ENCODE measurements at places on chromosomes 12 and 14.

DNA sequence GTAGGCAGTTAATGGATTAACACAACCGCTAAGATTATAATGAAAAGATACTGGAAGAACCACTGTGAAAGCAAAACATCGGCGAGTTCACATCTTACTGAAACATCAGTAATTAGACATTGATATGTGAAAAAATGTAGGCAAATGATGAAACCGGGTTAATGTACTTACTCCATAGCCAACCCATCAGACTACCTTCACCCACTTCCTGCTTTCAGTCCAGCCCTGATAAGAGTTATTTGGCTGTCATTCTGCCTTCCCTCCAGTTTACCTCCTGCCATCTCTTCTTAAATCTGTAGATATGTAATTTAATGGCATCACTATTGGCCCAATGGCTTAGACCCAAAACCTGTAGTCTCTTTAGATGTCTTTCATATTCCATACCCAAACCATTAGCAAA is 46.0 kb upstream of the LGR5 start:
- no peak for DNase-seq

- no peak for DNase-seq
Measured at GRCh38 chr12:92912672-92913071, 16.4 kb downstream of the EEA1 start.

DNA sequence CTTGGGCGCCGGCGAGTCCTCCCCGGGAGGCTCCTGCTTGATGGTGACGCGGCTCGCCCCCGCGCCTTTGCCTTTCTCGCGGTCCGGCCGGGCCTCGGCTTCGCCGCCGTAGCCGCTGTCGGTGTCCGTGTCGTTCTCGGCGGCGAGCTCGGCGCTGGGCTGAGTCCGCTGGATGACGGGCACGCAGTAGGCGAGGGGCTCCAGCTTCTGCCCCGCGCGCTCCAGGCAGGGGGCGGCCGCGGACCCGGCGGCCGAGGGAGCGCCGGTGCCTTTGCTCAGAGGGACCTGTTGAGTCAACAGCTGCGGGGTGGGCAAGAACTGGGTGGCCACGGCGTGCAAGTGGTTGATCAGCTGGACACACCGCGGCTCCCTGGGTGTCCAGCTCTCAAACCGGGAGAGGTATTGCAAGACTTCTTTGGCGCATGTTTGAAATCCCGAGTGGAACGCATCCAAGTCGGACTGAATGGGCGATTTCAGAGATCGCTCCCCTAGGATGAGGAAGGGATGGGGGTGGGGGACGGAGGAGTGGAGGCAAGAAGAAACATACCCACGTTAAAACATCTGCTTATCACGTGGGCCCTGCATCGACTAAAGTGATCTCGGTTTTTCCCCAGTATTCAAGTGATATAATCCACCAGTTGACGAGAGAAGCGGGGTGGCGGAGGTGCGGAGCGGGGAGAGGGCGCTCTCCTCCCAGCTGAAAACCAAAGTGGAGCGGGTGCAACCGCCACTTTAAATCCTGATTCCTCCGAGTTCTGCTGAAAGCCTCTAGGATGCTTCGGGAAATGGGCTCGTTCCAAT is 2.0 kb downstream of the BHLHE41 start:
- DNase-seq: no peak

- DNase-seq: no peak
Measured at GRCh38 chr12:123223241-123223668, 9.7 kb downstream of the MPHOSPH9 start.

DNA sequence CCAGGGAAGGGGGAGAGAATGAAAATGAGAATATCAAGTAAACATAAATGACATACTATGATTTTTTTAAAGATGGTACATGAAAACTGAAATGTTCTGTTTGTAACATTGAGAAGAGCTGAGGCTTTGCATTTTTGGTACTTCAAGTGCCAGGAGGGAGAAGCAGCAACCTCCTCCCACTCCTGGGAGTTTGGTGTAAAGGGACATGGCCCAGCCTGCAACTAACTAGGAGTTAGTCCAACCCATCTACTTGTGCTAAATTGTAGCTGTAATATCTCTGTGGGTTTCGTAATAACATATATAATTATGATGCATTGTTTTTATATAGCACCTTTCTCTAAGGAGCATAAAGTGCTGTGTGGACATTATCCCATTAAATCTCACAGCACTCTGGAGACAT is 517.5 kb downstream of the NELL2 start:
- no peak for DNase-seq

DNA sequence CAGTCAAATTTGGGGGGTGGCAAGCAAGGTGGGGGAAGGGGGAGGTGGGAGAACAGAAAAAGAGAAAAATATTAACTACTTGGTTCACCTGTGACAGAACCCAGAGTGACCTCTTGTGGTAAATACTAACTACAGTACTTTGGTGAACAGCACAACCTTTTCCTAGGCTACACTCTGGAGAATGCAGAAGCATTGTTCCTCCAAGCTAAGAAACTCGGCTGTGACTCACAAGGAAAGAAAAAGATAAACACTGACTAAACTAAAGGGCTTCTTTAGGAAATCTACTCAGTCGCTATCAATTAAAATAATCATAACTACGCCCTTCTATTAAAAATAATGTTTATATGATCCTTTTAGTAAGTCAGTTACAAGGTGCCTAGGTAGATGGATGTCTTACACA is 5.4 kb downstream of the KCNH5 start:
- peak; percentile 45 for DNase-seq

GRCh38 chr14:66395300-66395699 is 90.9 kb upstream of the CCDC196 start:
- DNase-seq: peak; percentile 33

DNA sequence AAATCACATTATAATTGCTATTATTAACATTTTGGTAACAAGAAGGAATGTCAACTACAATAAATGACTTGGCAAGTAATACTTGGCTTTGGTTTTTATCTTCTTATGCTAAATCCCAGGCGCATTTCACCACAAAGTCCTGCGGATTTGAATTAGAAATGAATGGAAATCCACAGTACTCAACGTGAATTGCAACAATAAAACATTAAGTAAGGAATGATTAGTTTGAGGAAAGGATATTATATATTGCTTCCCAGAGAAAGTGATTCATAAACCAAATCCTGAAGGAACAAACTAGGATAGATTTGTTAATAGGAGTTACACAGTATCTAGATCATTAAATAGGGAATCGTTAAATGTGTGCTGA is 1089.7 kb downstream of the TRHDE start:
- peak; percentile 27 for DNase-seq

- DNase-seq: no peak
Measured at GRCh38 chr12:127687181-127687580, 579.8 kb upstream of the TMEM132C start.

DNA sequence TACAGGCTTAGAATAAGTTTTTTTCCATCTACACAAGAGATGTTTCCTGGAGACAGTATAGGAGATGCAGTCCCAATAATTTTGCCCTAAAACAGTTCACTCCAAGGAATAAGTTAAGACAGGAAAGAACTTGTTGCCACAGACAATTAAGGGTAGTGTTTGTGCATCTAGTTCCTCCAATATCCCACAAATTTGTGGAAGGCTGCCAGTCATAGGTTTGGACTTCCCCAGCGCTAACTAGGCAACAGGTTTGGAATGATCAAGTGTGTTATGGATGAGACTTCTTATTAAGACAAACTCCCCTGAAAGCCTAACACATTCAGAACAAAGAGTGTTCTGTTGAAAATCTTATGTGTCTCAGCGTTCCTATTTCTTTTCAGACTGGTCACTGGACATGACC is 611.0 kb downstream of the CCER1 start:
- DNase-seq: peak; percentile 79

DNA sequence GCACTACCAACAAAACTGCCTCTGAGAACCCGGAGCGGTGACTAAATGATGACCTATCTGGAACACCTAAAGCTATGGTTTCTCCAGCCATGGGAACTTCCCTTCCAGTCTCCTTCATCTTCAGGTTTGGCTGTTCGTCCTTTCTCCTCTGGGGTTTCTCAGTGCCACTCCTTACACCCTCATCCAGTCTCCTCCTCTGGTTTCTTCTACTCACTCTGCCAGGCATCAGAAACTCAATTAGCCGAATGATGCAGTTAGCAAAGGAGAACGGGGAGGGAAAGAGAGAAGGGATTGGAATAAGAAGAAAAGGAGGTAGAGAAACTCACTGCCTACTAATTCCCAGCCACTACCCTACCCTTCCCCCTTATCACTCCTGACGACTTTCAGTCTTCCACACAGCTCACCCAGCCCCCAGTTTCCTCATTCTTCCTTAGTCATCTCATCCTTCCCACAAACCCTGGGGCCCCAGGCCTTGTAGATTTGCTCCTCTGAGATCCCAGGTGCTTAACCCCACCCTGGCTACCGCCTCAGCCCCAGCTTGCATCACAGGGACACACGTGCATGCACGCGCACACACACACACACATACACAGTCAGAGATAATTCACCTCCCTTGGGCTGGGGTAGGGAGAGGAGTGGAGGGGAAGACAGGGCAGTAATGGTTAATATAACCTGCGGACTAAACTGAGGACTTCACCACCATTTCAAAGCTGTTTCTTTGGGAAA is 13.0 kb downstream of the FGD6 start:
- DNase-seq: no peak

GRCh38 chr14:100688598-100689461 is 37.9 kb upstream of the DLK1 start:
- DNase-seq: no peak

DNA sequence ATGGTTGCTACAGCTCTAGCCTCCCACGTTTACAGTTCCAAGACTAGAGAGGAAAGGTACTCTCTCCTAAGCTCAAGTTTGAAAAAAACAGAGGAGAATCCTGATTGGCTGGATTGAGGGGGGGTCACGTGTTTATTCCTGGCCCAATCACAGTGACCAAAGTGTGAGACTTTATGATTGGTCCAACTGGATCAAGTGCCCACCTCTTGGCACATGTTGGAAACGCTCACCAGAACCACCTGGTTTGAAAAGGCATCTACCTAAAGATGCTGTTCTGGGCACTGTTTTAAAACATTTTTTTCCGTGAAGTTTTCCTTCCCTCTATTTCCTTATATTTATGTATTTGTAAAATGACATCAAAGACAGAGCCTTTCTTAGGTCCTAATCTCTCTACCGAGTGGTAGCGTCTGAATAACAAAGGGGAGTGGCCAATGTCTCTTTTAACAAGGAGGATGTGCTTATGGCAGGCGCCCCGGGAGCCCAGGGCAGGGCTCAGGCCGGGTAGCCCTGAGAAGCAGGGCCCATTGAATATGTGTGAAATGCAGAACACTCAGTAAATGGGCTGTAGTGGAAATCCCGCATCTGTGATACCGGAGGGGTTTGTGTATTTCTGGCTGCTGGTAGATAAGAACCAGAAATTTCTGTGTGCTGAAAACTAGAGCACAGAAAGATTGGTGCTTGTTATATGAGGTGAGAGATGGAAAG is 146.2 kb downstream of the ATP23 start:
- no peak for DNase-seq

DNA sequence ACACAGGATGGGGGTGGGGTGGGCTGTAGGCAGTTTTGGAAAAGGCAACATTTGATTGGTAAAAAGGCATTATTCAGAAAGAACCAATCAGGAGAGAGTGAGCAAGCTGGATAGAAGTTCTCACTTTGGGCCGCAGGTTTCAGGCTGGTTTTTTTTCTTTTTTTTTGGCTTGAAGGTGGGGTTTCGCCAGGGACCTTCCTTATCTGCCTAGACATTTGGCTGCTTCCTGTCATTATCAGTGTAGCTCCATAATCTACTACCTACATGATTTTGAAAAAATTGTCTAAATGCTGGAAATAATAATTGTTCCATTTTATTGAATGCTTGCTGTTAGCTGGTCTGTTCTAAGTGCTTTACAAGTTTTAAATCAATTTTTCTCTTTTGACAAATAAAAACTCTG is 649.0 kb downstream of the TMTC2 start:
- DNase-seq: no peak

DNA sequence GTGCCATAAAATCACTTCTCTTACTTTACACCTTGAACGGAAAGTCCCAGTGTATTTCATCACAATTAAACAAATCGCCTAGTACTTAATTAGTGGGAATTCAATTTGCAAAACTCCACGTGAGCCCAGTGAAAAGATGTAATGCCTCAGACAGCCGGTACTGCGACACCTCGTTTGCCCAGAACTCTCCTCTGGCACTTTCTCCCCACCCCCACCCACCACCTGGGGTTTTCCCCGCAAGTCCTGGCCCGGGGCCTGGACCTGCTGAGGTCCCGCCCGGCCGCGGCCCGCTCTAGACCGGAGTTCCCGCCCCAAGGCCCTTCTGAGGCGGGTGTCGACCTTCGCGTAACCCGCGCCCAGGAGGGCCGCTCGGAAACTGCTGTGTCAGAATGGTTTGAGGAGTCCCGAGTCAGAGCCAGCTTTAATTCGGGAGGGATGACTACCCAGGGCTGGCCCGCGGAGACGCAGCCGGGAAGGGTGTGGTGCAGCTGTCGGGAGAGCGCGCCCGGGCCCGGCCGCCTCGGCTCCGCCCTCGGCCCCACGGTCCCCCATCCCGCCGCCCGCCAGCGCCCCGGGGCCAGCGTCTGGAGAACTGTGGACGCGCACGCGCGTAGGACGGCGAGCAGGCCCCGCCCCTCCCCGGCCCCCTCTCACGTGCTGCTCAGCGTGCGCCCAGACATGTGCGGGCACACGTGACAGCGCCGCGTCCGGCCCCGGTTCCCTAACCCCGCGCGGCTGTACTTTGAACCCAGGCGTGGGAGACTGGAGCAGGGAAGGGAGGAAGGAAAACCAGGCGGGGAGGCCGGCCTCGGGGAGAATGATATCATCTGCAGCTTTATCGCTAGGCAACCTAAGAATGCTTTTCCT is 10.8 kb downstream of the BHLHE41 start:
- peak; percentile 72 for DNase-seq

- peak; percentile 12 for DNase-seq
Measured at GRCh38 chr14:59869381-59870255, 958 bp downstream of the RTN1 start.

DNA sequence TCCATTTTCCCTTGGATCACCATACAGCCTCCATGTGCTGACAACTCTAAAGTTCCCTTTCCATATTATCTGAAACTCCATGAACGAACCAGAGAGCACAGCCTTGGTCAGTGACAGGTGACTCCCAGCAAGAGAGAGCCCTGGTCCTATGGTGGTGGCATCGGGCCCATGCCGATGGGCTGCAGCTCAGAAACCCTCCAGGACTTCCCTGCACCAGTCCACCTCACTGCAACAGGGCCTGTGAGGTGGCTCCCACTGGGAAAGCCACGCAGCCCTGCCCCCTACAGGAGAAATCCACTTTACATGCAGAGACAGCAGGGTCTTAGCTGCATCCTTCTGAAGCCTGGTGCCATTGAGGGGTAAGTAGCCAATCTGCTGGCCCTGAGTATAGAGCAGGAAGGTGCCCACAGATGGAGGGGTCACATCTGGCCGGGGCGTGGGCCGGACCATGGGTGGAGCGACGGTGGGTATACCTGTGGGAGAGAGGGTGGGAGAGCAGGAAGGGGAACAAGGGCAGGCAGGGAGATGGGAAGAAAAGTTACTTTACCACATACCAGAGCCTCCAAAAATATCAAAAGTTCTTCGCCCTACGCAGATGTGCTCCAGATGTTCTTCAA is 24.7 kb downstream of the RTRAF start:
- no peak for DNase-seq
